ENCODE measurements at places on chromosomes 3 and 15.

GRCh38 chr3:42402394-42403096 is 7.9 kb downstream of the LYZL4 start:
- no peak for DNase-seq

DNA sequence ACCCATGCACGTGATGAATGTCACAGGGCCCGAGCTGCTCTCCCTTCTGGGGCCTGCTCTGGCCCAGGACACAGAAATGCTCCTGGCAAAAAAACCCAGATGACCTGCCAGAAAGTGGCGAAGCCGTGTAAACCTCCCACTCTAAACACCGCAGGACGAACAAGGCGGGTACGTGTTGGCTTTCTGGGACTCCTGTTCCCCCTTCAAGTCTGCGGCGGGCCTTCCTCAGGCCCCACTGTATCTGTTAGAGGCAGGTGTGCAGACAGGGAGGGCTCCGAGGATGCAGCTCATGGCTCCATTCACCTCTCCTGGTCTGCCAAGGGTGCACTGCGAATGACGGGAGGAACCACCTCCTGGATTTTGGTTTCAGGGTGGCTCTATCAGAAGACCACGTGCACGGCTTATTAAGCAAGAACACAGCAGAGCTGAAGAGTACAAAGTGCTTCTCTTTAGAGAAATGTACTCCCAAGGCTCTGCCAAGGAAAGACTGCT is 173.8 kb downstream of the ADAMTS17 start:
- no peak for DNase-seq

- no peak for DNase-seq
Observed at GRCh38 chr3:66756468-66757036, 241.6 kb upstream of the KBTBD8 start.

DNA sequence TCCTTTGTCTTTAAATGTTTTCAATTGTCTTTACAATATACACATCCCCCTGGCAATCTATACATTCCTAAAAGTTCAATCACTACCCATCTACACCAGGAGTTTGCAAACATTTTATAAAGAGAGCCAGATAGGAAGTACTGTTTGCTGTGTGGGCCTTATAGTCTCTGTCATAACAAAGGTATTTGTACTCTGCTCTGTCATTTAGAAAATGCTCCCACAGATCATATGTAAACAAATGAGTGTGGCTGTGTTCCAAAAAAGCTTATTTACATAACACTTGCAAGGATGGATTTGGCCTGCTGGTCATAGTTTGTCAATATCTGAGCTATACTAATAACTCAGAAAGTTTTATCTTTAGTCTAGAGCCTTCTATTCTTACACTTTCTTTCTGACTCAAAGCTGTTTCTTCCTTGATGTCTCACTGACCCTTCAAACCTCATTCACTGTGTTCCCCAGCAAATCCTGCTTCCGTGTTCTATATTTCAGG is 511.9 kb downstream of the GBE1 start:
- DNase-seq = no peak

- DNase-seq = no peak
Observed at GRCh38 chr3:165133188-165133899, 55.0 kb upstream of the SI start.

GRCh38 chr15:78418686-78419085 is 19.3 kb upstream of the IREB2 start:
- no peak for DNase-seq

DNA sequence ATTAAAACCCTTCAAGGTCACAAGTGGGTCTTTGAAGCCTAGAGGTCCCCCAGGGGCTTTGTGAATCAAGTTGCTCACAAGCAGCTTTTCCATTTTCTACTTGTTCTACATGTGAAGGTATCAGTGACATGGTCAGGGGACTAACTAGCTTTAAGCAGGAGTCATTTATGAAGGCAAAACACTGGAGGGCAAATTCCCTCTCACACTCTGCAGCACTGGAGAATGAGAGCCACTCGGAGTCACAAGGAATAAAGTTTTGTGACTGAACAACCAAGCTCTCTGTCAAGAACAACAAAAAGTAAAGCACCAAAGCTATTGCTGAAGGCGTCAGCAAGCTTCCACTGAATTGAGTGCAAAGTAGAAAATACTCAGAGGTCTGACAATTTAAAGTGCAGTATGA is 609.0 kb downstream of the EDEM1 start:
- DNase-seq = no peak
